ENCODE measurements at places on chromosomes 11 and 22.

GRCh38 chr11:47253660-47254059, 4.1 kb upstream of the NR1H3 start:
- no peak for DNase-seq

DNA sequence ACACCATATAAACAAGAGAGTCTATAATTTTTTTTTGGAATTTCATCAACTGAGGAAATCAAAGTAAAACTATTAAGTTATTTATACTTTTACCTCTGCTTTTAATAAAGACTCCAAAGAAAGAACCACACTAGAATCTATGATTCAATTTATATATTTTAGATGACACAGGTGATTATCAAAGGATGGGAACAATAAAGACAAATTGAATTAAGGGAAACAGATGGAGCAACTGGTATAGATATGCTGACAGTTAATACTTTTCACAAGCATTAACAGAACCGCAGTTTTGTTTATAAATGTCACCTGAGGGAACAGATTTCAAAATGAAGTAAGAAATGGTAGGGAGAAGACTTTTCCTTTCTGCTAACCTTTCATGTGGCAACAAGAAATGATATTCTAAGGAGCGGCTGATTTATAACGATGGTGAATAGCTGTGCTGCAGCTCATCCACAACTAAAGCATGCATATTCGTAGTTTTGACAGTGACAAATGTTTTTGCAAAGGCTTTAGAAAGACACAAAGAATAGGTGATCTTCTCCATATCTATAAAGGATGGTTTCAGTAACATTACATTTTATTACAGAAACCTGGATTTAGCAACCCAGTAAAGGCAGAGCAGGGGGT, 1502.9 kb upstream of the RAG2 start:
- DNase-seq = no peak

- DNase-seq = peak; percentile 59
These were observed 44.0 kb upstream of the KLHL35 start for GRCh38 chr11:75476739-75477613.

- DNase-seq = peak; percentile 95
These were observed 96.2 kb downstream of the RASSF10 start for GRCh38 chr11:13105237-13105844.

GRCh38 chr11:98183034-98183433, 837.7 kb upstream of the CNTN5 start:
- DNase-seq = peak; percentile 30

GRCh38 chr22:20148414-20148813, 2.4 kb downstream of the CCDC188 start:
- DNase-seq = no peak

DNA sequence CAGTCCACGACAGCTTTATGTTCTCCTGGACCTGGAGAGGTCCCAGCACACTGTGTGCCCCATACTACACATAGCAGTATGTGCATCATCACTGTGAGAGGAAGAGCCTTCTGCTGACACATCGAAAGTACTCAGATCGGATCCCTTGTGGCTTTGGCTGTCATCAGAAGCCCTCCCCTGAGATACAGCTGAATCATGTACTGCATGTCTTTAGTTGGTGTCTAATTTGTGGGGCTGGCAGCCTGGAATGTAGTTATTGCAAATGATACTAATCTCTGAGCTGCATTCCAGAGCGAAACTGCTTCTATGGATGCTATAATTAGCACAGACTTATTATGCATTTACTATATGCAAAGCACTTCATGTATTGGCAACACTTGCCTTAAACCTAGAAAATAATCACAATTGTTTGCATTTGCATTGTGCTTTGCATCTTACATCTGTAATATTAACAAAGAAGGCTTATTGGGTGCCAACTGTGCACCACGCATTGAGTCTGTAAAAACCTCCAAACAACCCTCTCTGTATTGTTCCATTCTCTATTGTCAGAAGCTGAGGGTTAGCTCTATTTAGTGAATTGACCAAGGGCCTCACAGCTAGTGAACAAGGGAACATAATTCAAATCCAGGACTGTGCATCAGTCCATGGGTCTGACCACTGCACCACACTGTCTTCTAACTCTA, 89.2 kb upstream of the CRTAM start:
- DNase-seq = no peak

GRCh38 chr11:128892866-128893565, 1.9 kb downstream of the KCNJ5 start:
- DNase-seq = peak; percentile 14

GRCh38 chr22:39999144-39999757, 4.5 kb downstream of the FAM83F start:
- DNase-seq = peak; percentile 56

GRCh38 chr11:115428306-115428705, 75.9 kb downstream of the CADM1 start:
- DNase-seq = peak; percentile 23

DNA sequence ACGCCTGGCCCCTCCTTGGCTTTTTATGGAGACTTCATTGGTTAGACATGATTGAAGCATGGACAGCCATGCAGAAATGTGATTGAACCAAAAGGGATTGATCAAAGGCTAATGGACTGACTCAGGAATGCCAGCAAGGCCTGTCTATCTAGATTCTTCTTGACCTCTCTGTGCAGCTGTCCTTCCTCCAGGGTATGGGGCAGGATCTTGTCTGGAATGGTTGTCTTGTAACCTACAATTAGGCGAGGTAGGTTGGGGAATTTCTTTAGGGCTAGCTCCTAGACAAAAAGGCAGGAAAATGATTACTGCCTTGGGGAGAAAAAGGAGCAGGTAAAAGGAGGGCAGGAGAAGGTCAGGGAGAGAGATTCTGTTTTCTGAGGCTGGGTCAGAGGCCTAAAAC, 59.6 kb upstream of the INCENP start:
- DNase-seq = no peak

DNA sequence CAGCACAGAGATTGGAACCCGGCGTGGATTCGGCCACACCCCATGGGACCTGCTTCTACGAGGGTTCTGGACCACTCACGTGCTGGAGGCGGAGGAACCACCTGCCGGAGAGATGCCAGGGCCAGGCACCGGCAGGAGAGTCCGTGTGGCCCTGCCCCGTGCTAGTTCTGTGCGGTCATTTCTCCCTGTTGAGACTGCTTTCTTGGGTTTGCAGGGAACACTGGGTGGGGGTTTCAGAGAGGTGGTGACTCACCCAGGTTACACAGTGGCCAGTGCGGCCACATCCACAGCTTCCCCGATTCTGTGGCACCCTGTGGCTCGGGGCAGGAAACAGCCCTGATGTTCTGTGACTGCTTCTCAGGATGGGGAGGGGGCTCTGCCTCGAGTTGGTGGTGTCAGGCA, 3.6 kb upstream of the PHLDA2 start:
- no peak for DNase-seq

DNA sequence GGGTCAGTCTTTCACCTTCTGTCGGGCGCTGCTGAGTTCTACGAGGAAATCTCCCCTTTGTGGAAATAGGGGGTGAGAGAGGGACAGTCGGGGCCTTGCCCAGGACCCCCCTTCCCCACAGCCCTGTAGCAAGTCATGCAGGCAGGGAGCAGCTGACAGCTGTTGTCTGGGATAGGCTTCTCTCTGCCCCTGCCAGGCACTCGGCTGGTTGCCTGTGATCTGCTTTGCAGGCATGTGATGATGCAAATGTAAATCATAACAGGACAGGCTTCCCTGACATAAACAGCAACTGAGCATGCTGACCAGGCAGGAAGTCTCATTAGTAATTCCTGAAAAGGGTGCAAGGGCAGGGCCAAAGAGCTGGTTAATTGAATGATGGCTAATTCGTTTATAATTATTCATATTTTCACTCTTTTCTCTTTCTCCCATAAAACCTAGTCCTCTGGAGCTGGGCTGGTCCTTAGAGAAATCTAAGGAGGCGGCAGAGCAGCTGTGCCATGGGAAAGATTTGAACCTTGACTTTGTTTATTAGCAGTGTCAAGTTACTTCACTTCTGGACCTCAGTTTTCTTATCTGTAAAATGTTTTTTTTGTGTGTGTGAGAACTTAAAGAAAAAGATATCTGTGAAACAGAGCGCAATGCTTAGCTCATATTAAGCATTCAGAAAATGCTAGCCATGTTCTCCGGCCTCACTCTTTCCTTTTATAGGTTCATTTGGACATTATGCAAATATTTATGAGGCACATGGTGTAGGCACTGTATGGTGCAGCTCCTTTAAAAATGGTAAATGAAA, 129.7 kb downstream of the LDLRAD3 start:
- DNase-seq = peak; percentile 81

DNA sequence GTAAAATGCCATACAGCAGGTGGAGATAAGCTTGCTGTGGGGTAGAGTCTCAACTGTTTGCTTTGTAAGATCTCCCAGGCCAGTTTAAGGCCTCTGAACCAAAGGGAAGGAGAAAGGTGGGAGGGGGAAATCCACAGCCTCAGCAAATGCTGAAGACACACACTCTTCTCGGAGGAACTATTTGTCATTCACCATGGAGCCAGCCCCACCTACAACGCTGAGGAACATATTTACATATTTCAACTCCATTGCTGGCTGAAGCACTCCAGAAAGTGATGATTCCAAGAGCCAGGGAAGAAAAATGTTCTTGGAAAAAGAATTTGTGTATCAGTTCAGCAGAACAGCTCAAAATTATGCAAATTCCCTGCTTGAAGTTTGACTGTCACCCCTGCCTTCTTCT, 6.5 kb downstream of the TENM4 start:
- no peak for DNase-seq

DNA sequence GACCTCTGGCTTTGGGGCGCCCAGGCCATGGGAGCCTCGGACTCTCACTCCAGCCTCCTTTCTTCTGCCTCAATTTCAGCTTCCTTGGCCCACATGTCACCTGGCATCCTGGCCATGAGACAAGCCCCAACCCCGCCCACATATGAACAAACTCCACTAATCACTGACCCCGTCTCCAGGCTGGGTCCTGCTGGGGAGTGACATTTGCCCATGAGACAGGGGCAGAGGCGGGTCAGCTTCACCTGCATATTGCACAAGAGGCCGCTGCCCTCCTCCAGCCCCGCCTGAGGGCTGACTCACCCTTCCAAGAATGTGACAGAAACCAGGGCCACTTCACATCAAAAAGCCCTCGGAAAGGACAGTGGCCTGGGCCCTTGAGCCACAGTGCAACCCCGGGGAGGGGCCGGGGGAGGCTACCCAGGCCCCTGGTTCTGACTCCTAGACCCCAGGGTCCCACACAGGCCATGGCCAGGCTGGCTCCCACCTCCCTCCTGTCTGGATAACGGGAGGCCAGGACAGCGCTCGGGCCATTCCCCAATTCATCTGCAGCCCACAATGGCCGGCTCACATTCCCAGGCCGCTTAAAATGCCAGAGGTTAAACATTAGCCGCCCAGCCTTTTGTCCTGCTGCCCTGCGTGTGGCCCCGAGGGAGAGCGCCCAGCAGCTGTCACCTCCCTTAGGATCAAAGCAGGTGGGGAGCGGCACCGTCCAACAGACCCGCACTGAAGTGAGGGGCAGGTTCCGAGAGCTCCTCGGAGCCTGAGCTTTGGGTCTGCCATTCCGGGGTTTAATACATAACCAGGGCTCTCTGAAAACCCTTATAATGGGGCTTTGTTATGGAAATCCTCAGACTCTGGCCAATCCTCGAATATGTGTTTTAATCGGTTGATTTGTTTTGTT, 42.3 kb downstream of the TRMU start:
- no peak for DNase-seq

GRCh38 chr22:20636075-20636812, 128.8 kb downstream of the MED15 start:
- no peak for DNase-seq

DNA sequence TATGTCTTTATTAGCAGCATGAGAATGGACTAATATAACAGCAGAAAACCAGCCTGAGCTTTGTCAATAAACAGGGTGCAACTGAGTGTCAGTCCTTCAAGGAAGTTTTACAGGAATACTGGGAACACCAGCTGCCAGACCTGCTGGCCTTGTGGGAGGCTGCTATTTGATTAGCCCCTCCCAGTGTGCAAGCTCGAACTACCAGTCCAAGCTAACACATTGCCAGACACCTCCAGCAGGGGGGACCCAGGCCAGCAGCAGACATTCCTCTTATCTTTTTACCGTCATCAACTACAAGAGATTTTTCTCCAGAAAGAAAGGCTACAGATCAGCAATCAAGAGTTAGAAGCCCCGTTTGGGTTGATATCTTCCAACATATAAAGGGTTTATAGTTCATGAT, 942.8 kb upstream of the TENM4 start:
- peak; percentile 16 for DNase-seq

- DNase-seq = no peak
These were observed 10.4 kb downstream of the ATXN10 start for GRCh38 chr22:45682064-45682463.

- peak; percentile 98 for DNase-seq
These were observed 5.2 kb upstream of the MB start for GRCh38 chr22:35622191-35622913.

GRCh38 chr11:121630041-121630440, 177.3 kb upstream of the SORL1-AS1 start:
- no peak for DNase-seq

DNA sequence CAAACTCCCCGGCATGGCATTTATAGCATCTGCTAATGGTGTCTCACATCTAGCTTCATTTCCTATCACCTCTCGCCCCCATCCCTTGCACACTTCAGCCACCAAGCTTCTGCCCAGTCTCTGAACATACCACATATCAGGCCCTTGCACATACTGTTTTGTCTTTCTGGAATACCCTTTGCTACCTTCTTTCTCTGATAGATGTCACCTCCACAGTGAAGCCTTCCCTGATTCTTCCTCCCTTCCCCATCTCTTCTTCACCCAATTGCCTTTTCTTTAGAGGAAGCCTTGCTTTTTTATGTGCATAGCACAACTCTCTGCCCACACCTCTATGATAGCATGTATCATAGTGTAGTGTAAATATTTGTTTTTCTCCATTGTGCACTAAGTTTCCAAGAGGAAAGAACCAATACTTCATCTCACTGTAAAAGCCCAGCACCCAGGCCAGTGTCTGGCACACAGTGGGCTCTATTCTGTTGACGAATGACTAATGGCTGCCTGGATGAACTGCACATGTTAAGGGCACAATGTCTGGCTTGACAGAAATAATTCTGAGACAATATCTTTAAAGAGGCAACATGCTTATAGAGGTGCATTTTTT, 27.8 kb downstream of the P4HA3 start:
- DNase-seq = peak; percentile 51

DNA sequence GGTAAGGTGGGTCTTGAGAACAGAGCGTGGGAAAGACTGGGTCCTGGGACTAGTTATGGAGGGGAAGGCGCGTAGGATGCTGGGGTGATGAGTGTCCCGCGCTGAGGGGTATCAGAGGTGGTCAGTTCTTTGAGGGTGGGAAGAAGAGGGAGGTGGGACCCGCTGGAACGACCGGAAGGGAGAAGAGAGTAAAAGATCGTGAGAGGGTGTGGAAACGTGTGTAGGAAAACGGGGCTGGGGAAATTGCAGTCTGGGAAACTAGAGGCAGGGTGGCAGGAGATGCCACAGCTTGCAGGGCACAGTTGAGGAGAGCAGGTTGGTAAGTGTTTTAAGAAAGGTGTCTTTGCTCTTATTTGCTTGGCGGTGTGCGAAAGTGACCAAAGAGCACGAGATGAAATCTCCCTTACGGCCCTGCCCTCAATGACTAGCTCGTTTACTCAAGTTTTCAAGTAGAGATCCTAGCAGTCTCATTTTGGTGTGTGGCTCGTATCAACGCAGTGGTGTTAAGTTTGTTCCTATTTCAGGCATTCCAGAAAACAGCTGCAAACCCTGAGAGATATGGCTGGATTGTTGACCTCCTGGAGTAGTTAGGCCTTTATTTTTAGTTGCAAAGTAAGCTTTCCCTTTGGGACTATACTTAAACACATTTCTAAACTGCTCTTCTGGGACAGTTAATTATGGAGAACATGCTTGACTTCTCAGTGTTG, 615 bp downstream of the STT3A start:
- DNase-seq = peak; percentile 82

Data from NCI-H69 (cell line).